Activated naive CD4-positive, alpha-beta T cell (primary cell): ENCODE measurements at places on chromosomes 11 and 22.

DNA sequence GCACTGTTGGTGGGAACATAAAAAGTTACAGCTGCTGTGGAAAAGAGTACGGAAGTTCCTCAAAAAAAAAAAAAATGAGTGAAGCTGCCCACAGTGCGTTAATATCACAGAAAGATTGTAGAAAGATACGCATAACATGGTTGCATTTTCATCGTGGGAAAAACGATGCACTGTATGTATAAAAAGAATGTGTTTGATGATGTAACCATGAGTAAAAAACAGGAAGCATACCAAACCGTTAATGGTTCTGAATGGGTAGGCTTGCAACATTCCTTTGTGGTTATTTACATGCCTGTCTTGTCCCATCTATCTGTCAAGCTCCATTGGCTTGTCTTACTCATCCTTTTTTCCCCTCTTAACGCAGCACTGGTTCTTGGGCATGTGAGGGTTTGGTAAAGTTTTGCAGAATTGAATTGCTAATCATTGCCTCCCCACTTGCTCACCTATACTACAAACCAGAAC, 33.8 kb upstream of the DKK3 start:
- no peak for DNase-seq

GRCh38 chr11:90221803-90222458, 918 bp downstream of the CHORDC1 start:
- DNase-seq = no peak

DNA sequence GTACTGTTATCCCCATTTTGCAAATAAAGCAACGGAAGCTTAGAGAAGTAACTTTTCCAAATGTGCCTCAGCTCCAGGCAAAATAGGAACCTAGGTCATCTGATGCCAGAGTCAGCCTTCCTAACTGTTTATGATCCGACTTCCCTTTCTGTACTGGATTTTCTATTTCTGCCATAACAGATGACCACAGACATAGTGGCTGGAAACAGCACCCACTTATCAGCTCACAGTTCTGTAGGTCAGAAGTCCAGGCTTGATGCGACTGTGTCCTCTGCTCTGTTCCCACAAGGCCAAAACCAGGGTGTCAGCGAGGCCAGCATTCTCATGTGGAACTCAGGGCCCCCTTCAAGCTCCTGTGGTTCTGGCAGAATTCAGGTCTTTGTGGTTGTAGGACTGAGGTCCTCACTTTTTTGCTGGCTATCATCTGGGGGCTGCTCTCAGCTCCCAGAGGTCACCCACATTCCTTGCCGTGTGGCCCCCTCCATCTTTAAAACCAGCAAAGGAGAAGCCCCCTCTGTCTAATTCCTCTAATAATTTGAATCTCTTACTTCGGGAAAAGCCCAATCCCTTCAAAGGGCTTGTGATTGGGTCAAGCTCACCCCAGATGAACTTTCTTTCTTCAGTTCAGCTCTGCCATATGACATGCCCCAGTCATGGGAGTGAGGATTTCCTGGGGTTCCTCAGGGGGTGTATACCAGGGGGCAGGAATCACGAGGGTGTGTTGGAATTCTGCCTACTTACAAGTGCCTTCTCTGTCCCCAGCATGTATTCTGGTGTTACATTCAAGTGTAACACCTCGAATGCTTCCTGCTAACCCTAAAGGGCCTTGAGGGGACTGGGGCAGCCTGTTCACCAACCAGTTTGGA, 15.3 kb downstream of the KCNJ5 start:
- DNase-seq = no peak

DNA sequence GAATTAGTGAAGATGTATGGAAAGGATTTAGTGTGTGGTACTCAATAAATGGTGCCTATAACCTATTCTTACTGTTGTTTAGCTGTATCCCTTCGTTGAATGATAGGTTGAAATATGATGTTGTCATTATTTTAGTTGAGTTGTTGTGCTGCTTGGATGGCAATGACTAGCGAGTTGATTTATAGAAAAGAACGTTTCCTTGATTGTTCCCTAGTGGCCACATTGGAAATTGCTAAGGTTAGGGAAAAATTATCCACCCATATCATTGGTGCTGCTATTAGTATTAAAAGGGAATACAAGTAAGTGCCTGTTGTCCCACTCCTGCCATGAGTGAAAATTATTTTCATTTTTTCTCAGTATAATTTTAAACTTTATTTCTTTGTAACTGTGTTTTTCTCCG, 14.5 kb downstream of the EMSY start:
- DNase-seq = no peak

GRCh38 chr11:640021-640706, 3.1 kb downstream of the DRD4 start:
- DNase-seq = no peak

- no peak for DNase-seq
These were observed 143.6 kb downstream of the NCAM1 start for GRCh38 chr11:113104691-113105251.

DNA sequence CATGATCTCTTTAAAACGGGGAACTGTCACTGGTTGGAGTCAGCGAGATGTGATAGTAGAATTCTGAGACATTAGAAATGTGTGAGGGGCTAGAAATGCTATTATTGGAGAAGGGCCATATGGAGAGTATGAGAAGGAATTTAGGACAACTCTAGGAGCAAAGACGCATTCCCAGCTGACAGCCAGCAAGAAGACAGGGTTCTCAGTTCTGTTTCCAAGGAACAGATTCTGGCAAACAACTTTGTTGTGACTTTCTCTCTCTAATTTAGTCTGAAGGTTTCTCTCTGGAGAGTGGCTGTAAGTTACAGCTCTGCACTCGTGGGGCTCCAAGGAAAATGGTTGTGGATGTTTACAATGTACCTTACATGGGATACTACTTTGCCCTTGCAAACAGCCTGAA, 876.3 kb downstream of the FAM181B start:
- no peak for DNase-seq

DNA sequence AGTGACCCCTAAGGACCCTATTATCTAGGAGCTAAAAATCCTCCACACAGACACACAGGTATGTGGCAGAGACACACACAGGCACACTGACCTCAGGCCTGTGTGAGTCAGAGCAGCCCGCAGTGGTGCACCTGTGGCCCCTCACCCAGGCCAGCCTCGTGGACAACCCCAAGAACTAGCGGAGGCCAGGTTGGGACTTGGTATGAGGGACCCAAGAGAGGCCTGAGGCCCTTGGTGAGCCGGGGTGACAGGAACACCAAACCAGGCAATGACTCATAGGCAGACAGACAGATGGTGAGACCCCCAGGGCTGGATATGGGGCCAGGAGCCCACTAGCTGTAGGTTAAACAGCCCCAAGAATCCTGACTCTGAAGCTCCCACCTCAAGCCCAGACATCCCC, 6.0 kb downstream of the CASTOR1 start:
- DNase-seq = no peak

DNA sequence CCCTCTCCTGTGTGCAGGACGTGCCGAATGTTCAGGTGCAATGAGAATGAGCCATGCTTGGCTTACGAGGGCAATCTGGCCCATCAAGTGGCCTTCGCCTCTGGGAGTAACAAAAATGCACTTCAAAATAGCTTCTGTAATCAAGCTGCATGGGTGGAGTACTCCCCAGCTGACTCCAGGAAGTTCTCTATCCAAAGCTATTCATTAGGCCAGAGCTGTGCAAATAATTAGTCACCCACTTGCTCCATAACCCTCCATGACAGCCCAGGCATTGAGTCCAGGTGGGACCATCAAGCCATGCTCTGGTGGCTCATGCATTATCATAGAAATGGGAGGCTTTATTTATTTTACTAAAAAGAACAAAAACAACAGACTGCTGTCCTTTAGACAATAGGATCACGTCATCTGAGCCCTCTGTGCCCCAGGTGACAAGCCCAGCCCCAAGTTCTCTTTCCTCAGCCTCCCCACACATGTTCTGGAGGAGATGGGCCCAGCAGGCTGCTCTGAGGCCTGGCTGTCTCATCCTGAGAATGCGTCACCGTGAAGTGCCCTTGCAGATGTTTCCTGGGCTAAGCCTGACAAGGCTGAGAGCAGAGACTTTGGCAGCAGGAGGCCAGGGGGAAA, 244.7 kb downstream of the ETS1 start:
- no peak for DNase-seq

DNA sequence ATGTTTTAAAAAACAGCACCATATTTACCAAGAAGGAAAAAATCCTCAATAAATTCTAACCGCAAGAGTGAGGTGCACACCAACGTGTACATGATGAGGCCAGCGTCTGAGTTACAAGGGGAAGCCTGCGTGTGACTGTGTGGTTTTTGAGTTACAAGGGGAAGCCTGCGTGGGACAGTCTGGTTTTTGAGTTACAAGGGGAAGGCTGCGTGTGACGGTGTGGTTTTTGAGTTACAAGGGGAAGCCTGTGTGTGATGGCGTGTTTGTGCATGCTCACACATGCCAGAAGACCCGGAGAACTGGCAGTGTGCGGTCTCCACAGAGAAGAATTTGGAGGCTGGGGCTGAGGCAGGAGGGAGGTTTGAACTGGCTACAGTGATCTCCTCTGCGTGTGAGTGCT, 1376.4 kb downstream of the TBC1D22A start:
- no peak for DNase-seq

GRCh38 chr22:28674121-28674563, 5.5 kb downstream of the TTC28 start:
- no peak for DNase-seq

GRCh38 chr11:62463121-62463542, 44.3 kb downstream of the SCGB1A1 start:
- no peak for DNase-seq

GRCh38 chr11:70581991-70582885, 183.9 kb downstream of the CTTN start:
- no peak for DNase-seq

- no peak for DNase-seq
These were observed 593.7 kb upstream of the LUZP2 start for GRCh38 chr11:23903044-23903704.

DNA sequence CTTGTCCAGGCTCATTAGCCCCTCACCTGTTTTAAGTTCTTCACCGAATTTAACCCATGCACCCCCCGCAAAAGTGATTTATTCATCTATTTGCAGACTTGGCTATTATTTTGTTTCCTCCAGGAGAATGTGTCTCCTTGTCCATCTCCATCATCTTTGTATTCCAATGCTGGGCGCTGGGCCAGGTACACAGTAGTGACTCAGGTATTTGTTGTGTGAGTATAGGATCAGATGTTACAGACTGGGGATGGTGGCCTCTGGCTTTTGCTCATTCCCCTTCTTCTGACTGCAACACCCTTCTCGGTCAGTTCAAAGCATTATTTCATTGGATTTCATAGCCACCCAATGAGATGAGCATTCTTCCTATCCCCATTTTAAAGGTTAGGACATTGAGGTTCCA, 408.2 kb downstream of the MN1 start:
- no peak for DNase-seq

DNA sequence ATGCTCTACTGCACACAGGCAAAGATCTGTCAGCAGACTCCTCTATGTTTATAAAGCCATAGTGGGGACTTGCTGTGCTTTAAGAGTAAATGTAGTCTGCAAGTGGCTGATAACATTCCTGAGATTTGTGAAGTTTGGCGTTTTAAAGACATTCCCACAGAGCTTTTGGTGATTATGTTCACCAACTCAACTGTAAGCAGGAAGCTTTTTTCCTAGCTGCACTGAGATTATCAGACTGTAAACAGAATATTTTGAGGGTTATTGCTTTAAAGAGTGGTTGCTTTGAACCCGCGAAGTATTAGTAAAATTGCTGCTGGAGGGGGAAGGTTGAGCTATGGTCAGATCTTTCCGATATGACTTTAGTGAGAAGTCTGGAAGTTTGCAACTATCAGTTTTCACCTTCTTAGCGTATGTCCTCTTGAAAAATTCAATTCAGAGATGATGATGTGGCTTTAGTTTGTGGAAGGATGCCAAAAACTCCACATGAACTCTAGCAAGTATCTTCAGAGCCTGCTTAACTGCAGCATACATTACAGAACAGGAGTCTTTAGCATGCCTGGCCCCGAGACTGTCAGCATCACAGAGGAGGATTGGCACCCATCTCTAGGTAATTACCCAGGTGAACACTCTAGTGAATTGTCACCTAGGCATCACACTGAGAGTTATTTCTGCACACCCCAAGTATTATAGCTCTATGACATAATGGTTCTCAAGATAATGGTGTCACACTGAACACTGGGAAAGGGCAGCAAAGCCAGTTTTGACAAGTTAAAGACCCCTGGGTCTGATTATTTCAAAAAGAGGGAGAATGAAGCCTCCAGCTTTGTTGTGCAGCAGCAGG, 89.9 kb downstream of the MTNR1B start:
- no peak for DNase-seq

GRCh38 chr11:94032066-94032465, 10.9 kb downstream of the HEPHL1 start:
- no peak for DNase-seq

- no peak for DNase-seq
These were observed 275.7 kb downstream of the ST3GAL4 start for GRCh38 chr11:126630893-126631798.

DNA sequence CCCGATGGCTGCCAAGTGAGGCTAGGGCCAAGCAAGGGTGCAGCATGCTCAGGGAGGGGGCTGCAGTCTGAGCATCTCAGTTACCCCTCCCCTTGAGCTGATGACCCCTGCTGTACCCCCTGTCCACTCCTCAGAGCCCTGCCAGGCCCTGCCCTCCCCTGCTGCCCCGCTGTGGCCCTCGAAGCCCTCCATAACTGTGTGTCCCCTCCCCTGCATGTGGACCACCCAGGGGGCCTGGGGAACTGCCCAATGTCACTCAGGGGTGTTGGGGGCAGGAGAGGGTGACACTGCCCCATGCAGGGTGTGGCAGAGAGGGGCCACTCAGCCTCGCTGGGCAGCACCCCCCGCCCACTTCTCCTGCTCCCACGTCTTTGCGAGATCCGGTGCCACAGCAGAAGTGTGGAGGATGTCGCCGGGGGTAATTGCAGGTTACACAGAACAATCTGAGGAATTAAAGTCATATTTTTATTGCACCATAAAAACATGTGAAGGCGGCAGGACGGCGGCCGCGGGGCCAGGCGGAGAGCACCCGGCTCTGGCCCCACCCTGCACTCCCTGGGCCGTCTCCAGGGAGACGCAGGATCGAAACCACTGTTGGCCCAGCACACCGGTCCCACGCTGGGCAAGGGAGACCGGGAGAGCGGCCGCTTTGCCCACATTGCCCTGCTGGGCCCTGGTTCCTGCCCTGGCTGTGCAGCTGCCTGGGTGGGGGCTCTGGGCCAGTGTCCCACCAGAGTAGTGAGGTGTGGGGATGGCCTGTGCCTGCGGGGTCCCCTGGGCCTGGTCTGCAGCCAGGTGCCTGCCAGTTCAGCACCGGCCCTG, 18.7 kb upstream of the GNB1L start:
- DNase-seq = no peak

DNA sequence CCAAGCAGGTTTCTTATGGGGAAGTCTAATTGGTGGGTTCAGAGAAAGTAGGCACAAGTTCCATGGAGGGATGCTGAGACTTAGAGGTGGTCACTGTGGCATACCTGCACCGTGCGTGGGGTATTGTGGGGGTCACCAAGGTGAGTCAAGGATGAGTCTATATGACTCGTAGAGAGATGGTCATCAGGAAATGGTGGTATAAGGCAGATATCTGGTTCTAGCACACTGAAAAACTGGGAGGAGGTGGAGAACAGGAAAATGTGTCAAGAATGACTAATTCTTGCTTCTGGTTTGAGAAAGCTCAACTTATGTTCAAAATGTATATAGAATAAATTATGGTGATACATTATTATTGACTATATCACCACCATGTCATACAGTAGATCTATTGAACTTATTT, 258.1 kb downstream of the RAB38 start:
- DNase-seq = no peak
